ENCODE measurements at places on chromosomes 16 and 17.

- no peak for DNase-seq
Measured at GRCh38 chr17:65892912-65893377, 299.0 kb downstream of the CEP112 start.

DNA sequence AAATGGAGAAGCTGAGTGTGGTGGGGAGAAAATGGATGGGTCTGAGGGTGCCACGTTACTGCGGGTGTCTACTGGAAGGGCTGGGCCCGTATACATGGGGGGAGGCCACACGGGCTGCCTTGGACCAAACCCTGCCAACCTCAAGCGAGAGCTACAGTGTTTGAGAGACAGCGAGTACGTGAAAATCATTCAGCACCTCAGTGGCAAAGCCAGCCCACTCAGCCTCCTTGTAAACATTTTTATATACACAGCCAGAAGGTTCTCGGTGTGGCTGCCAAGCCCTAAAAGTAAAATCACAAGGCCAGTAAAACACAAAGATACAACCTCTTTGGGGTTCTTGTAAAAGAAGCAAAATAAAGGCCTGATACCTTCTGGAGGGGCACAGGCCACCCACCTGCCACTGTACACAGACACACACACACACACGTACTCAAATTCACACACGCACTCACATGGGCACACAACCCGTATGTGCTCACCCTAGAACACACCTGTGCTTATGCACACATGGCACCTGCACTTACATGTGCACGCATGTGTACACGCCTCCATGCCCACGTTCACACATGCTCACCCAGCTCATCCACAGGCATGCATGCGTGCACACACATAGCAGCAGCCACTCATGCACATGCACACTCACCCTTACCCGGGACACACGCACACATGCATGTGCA, 102.8 kb downstream of the GSG1L start:
- DNase-seq: no peak

- no peak for DNase-seq
Measured at GRCh38 chr17:1008008-1008761, 11.3 kb downstream of the TIMM22 start.

- no peak for DNase-seq
Measured at GRCh38 chr17:82595893-82596292, 52.4 kb downstream of the WDR45B start.

DNA sequence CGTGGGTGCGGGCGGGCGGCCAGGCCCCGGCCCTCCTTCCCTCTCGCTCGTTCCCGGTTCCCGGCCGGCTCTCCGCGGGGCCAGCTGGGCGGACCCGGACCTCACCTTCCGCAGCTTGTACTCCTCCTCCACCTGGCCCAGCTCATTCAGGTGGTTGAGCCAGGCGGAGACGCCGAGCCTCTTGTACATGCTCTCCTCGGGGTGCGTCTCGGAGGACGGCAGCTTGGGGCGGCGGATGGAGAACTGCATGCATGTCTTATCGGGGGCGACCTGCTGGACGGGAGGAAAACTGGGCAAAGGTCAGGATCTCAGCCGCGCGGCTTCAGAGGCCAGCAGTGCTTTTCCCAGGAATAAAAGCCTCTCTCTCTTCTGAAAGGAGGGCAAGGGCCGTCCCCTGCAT, 85.4 kb downstream of the TBC1D16 start:
- no peak for DNase-seq
